Stimulated activated CD4-positive, alpha-beta T cell treated with anti-CD3 and anti-CD28 coated beads, Interleukin-12 subunit alpha, Interleukin-12 subunit beta, amount 100 ng/mL, for 48 hours (primary cell): ENCODE measurements at places on chromosomes 7 and 10.

- DNase-seq = no peak
These were observed 22.2 kb downstream of the CDHR3 start for GRCh38 chr7:105985229-105985628.

DNA sequence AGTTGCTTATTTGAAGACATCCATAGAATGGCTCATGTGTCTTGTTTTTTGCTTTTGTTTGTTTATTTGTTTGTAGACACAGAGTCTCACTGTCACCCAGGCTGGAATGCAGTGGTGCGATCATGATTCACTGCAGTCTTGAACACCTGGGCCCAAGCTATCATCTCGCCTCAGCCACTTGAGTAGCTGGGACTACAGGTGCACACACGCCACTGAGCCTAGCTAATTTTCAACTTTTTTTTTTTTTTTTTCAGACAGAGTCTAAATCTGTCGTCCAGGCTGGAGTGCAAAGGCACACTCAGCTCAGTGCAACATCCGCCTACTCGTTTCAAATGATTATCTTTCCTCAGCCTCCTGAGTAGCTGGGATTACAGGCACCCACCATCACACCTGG, 83.3 kb upstream of the KLF6 start:
- no peak for DNase-seq

DNA sequence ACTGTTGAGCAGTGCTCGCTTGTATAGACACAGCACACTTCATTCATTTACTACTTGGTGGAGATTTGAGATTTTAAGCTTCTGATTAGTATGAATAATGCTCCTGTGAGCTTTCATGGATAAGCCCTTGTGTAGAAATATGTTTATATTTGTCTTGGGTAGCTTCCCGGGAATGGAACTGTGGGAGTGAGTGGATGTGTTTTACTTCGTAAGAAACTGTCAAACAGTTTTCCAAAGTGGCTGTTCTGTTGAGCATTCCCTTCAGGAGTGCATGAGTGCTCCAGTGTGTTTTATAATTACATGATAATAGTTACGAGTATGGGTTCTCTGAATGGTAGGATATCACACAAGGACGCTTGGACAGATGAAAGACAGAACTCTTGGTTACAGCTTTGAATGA, 49.4 kb downstream of the VWC2 start:
- no peak for DNase-seq

- DNase-seq = no peak
These were observed 26.7 kb downstream of the SHH start for GRCh38 chr7:155785536-155785935.

DNA sequence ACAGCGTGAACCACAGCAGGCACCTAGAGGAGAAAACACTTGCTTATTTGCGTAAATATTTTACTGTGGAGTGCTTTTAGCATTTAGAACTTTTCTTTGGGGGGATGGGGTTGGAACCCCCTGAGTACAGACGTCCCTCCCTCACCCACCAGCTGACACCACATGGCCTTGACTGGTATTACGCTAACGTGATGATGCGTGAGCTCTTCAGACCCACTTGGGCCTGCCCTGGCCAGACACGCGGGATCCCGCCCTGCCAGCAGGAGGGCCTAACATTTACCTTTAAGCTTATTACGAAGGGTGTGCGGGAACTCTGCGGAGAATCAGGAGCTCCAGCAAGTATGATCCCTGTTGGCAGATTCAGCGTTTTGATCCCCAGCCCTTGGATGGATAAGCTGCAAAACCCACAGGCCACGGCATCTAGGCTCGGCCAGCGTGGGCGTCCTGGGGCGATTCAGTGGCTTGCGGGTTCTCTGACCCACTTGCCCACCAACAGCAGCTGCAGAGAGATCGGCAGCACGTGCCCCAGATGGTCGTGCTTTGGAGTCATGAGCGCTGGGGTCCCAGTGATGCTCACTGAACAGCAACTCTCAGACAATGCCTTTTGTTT, 545.5 kb upstream of the FOXK1 start:
- no peak for DNase-seq

DNA sequence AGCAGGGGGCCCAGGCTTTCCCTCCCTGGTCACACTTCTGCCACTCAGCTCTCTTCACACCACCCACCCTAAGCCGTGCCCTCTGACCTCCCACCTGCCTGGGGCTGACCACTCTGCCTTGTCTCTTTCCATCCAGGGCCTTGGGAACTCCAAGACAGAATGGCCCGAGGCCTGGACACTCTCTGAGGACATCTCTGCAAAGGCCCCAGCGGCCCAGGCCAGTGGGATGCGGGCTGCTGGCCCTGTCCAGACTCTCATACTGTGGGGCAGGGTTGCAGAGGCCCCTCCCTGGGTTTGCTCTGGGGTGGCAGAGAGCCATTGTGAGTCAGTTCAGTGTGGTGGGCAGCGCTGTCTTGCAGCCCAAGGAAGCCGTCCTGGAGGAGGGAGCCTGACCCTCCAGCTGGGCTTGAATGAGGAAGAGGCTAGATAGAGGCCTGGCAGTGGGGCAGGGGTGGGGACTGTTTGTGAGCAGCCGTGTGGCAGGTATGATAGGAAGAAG, 39.9 kb upstream of the RABGEF1 start:
- no peak for DNase-seq

GRCh38 chr10:83927166-83927565, 212.1 kb upstream of the GHITM start:
- no peak for DNase-seq

GRCh38 chr10:96667401-96667800, 52.9 kb downstream of the PIK3AP1 start:
- no peak for DNase-seq

DNA sequence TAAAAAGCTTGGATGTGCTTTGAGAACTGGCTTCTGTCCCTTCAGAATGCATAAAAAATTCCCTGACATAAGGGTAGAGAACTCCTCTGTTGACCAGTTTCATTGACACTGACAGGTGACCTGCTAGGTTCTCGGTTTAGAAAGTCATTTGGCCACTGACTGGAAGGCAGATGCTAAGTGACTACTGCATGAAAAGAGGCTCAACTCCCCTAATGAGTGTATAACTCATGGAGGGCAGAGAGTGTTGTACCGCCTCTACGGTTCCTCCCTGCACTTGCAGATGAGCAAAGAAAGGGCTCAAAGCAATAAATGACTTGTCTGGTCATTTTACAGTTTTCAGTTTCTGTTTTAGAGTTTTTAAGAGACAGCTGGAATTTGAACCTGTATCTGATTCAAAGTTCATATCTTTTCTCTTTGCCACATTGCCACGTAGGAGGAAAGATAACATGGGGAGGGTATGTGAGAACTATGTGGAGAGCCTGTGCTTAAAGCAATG, 2.9 kb upstream of the FGL2 start:
- DNase-seq = no peak

DNA sequence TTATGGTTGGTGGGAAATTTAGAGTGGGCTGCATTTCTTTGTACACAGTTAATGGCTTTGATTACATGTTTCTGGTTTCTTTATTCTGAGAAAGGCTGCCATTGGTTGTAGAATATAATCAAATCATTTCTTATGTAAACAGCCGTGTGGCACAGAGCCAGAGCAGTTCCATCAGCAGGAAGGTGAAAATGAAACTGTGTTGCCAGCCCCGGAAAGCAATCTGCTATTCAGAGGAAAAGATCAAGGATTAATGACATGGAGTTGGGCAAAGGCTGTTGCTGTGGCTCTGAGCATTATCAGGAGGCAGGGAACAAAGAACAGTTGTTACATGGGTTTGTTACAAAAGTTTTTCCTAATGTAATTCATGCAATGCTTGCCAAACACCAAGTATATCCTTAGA, 74.2 kb upstream of the ZNF716 start:
- DNase-seq = no peak

- DNase-seq = no peak
These were observed 232.2 kb upstream of the BMPER start for GRCh38 chr7:33673029-33673700.

GRCh38 chr10:70494536-70494935, 16.0 kb downstream of the PALD1 start:
- no peak for DNase-seq

GRCh38 chr7:139683137-139683921, 94.5 kb downstream of the HIPK2 start:
- DNase-seq = no peak

GRCh38 chr7:136976504-136977251, 108.2 kb downstream of the CHRM2 start:
- no peak for DNase-seq

DNA sequence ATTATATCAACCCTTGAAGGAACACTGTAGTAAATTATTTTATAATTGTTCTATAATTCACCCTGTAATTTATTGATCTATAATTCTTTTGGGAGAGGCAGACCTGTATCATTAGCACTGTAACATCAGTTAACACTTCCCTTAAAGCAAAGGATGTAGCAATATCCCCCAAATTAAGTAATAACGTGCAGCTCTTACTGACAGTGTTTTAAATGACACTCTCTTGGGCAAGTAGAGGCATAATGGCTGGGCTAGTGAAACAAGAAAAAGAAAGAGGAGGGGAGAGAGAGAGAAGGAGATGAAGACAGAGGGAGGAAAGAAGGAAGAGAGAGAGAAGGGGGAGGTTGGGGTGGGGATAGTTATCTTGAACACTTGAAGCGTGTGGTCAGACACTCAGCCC, 161.0 kb upstream of the RNF32 start:
- DNase-seq = no peak

DNA sequence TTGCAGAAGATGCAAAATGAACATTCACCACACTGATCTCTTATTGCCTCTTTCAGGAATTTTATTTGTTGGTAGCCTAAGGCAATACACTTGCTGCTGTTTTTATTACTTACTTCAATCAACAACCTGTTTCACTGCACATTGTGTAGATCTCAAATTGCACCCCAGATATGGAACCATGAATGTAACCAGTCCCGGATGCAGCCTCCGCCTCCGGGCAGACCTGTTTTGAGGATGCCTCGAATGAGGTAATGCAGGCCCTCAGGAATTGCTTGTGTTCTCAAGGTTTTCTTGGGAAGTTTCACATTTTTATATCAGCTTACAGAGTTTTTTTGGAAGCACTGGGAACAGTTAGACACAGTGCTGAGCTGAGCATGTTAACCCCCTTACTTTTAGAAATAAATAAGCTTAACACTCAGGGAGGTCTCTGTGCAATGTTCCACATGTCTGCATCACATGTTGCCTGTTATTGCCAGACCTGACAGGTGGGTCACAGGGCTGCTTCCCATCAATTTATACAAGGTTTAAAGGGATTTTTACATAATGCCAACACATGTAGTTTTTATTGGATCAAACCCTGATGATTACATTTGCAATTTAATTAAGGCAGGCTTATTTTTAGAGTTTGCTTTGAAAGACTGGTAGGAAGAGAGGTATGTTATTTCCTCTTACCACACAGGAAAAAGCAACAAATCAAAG, 193.1 kb upstream of the POM121L12 start:
- no peak for DNase-seq

- no peak for DNase-seq
These were observed 32.6 kb downstream of the NET1 start for GRCh38 chr10:5445006-5445405.

DNA sequence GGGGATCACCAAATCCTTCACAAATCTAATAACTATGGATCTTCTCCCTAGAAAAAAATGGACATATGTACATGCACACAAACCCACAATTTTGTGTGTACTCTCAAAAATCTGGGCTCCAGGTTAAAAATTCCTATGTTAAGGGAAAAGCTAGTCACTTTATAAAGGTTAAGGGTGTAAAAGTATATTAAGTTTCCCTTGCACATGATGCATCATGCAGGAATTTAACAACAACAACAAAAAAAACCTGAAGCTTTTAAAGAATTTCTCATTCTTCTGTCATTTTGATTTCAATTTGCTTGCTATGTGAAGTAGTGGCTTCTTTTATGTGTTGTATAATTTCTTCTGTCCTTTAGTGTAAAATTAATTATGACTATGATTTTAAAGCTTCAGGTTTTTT, 123.7 kb downstream of the CNOT4 start:
- no peak for DNase-seq

DNA sequence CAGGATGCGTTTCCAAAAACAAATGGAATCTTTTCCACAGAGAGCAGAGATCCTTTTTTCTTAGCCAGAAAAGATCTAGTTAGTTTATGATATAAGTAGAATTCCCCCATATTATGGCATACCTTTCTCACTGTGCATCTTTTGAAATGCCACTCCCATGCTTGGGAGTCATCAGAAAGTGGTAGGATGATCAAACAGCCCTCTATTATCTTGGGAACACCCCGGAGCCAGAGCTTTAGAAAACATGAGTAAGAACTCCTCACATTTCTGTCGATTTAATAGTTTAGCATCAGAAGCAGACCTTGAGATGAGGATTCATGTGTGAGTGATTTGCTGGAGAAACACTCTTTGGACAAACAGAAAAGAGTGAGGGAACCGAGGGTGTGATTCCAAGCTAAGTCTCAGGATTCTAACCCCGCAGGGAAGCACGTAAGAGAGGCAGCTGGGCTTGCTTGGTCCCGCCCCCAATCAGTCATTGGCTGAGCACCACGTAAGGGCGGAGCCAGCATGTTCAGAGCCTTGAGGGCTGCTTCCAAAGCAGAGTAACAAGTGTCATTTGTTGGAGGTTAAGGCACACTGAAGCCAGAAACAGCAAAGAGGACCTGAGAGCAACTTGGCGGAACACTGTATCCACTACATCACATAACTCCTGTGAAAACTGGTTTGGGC, 43.7 kb upstream of the NXPH1 start:
- no peak for DNase-seq

GRCh38 chr7:134752006-134752760, 27.3 kb upstream of the CALD1 start:
- DNase-seq = no peak

GRCh38 chr10:71085689-71086438, 126.5 kb upstream of the UNC5B start:
- no peak for DNase-seq

DNA sequence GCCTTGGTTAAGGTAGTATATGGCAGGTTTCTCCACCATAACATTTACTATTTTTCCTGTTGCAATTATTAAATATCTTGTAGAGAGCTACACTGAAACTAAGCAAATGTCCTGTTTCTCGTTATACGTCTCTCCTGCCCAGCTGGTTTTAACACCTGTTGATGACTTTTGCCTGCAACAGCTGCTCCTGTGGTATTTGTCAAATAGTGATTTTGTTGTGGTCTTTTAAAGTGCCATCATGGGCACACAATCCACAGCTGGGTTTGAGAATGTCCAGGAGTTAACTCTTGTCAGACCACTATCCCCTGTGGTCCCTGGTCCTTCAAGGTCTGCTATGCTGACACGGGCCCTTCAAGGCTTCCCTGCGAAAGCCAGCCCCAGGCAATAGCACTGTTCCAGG, 24.9 kb upstream of the SEC61G start:
- DNase-seq = no peak

DNA sequence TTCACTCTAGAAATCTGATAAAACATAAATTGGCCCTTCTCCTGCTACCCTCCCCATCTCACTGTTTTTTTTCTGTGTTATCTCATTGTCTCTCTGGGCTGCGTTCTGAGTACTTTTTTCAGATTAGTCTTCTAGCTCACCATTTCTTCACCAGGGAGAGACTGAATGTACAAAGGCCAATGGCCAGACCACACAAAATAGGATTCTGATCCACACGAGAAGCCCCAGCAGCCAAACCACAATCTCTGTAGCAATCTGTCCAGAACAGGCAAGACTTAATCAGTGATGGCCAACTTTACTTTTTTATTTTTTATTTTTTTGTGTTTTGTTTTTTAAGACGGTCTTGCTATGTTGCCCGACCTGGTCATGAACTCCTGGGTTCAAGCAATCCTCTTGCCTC, 55.9 kb upstream of the PAPSS2 start:
- no peak for DNase-seq

- no peak for DNase-seq
These were observed 16.2 kb downstream of the CEP55 start for GRCh38 chr10:93512565-93512964.
